ENCODE measurements at places on chromosomes 2 and 18.

DNA sequence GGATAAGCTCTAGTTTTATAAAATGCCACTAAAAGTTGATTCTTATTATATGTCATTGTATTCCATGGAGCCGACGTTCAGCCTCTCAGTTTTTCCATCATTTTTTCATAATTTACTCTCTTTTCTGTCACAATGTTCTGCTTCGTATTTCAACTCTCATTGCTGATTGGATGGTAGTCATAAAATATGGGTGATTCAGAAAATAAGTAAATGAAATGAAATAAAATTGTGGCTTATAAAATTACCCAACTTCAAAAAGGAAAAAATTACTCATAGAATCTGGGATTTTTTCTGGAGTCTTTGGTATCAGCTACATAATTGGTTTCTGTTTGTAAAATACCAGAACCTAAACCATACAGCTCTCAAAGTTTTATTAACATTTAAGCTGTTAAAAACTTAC, 139.7 kb upstream of the ITGA4 start:
- no peak for DNase-seq

GRCh38 chr2:113005030-113005509, at the start of gene IL36A:
Gene IL36A (plus strand): TSS chr2:113005459. CDS start chr2:113005872, 413 bp downstream.
- no peak for DNase-seq

DNA sequence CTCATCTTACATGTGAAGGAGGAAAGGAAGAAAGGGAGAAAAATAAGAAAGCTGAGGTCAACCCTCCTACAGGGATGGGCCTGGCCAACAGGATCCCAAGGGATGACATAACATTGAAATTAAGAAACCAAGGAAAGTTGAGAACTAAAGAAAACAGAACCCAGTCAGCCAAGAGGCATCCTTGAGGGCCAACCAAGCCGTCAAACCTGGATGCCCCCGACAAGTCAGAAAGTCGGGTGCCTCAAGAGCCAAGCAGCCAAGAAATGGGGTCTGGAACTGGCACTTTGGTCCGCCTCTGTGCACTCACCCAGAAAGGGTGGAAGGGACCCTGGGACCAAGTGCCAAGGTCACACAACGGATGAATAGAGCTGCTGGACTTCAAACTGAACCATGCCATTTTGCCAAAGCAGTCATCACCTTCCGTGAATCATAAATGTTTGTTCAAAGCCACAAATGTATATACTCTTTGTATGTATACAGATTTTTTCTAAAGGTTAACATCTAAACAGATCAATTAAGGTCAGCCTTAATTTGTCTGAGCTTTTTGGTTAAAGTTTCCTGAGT, 27.0 kb upstream of the PTPN4 start:
- DNase-seq: no peak

DNA sequence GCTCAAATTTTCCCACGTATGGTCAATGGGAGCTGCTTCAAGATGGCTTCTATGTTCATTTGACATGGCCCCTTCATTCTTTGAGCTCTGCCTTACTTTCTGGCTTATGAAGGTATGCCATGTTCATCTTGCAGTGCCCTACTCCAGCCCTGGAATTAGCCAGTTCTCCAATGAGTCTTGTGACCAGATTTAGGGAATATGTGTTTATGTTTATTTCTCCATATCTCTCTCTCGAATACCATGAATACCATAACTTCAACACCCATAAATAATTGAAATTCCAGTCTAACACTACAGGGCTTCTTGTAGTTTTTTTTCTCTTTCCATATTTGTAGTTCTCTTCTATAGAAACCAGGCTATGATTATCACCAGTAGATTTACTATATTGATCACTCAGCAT, 39.7 kb downstream of the EPB41L5 start:
- DNase-seq: no peak

DNA sequence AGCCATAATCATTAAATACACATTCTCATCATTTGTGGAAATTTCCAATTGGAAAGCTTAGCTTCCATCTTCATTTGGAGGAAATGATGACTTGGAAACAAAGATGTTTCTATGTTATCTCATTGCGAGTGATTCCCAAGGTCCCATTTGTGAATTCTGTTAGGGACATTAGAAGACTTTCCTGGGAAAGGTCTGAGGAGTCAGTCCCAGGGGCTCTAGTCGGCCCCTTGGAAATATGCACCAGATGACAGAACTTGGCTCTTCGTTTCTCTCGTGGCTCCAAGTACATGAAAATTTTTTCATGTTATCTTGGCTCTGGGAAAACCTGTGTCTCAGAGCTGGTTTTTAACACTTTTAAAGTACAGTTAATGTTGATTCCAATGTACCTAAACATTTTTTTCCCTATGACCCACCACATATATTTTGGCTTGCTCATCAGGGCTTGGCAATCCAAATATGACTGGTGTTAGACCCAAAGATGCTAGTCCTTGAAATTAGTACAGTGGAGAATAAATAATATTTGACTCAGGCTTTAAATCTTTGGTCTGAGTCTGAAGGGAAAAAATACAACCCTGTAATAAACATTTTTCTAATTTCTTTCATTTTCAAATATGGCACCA, 15.4 kb upstream of the CAVIN2 start:
- DNase-seq: no peak

DNA sequence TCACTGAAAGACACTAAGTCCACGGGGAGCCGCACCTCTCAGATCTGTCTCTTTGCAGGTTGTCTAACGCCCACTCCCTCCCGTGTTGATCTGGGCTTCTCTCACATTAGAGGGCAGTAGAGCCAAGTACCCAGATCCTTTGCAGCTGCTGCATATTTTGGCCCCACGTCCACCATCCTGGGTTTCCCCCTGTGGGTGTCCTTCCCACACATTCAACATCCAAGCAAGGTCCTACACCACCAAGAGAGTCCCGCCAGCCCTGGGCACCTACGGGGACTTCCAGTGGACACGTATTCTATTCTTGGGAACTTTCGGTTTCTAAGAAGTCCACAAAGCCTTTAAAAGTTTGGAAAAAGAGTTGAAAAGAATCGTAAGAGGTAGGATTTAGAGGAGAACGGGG, 116.6 kb downstream of the ATL2 start:
- DNase-seq: no peak

DNA sequence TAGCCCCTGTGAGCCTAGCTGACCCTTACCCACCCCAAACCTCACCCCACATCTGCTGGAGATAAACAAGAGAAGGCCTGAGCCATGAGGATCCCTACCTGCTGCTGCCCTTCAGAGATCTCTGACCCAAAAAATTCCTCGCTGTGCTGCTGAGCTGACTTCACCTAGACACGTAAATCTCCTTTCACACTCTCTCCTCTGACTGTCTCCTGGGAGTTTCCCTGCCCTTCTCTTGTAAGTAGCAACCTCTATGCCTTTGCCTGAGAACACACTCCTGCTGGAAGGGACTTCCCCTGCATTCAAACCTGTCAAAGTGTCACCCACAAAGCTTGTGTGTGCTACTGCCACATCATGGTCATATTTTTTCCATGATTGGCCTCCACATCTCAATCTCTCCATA, 134.2 kb upstream of the NOL4 start:
- DNase-seq: no peak

GRCh38 chr2:227010433-227010832, 153.6 kb downstream of the COL4A4 start:
- DNase-seq: no peak

DNA sequence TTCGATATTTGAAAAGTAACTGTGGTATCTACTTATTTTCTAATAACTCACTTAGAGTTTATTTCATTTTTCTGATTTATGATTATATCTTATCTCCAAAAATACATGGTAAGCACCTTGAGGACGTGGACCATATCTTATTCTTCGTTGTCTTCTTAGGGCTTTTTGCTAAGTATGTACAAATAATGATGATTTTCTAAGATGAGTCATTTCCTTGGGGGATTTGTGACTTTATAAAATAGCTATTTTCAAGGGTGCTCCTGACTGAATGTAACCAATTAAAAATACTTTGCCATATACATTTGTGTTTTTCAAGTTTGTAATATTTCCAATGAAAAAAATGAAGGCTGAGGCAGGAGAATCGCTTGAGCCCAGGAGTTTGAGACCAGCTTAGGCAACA, 56.3 kb downstream of the GREB1L start:
- no peak for DNase-seq

DNA sequence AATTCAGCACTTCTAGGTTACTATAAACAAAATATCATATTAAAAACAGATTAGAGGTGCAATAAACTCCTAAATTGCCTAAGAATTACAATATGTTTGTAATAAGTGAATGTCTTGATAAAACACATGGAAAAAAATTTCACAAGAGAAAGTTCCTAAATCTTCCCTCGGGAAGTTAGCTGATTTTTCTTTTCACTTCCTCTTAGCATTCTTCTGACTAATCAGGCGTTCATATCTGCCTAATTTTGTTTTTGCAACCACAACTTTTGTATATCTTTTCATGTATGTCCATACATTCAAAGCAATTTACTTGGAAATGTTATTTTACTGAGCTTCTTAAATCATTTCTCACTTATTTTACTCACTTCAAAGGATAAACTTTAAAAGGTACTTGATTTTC, 88.5 kb downstream of the RTTN start:
- DNase-seq: no peak

- DNase-seq: peak; percentile 59
Measured at GRCh38 chr2:68320118-68320641, 431 bp upstream of the CNRIP1 start.

GRCh38 chr2:6139142-6139541, 447.0 kb downstream of the SOX11 start:
- DNase-seq: no peak

DNA sequence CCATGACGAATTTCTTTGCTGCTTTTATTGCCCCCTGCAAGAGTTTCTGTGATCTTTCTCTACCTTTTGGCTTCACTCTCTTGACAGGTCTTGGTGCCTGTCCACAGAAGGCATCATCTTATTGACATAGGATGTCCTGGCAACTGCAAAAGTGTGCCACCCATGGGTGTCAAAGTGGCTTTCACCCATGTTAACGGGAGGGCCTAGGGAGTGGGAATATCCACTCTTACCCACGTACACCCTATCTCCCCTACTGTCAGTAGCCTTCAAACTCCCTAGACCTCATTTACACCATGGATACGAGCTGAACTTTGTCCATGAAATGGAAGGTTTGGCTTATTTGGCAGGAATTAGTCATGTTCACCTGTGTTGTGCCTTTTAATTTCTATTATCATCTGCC, 16.2 kb upstream of the SULT1C3 start:
- no peak for DNase-seq

Data from NCI-H345 (cell line).